ENCODE measurements at places on chromosomes 4 and X.

GRCh38 chr4:54840992-54841768 lies 183.4 kb downstream of the KIT start:
- peak; percentile 19 for DNase-seq

- no peak for DNase-seq
Observed at GRCh38 chrX:130702867-130703707, 199.9 kb downstream of the ENOX2 start.

DNA sequence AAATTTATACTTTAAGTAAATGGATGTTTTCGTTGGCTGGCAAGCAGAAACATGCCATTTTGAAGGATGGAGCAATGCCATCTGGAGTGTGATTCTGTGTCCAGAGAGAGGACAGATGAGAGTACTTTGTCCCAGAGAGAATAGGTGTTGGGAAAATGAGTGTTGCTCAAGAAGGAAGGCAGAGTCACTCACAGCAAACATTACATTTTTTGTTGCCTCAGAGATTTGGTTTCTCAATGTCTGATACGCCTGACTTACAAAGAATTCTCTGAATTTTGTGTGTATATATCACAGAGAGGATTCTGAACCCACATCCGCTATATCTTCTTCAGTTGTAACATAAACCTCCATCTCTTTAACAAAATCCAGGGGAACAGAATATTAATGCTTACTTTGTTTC lies 102.8 kb upstream of the PCDH18 start:
- no peak for DNase-seq

- DNase-seq, result no peak
Observed at GRCh38 chr4:163542275-163542674, 47.8 kb downstream of the TMA16 start.

- peak; percentile 13 for DNase-seq
Observed at GRCh38 chr4:173834151-173834550, 304.1 kb upstream of the HAND2 start.

- no peak for DNase-seq
Observed at GRCh38 chr4:27272217-27272616, 411.6 kb downstream of the STIM2 start.

- no peak for DNase-seq
Observed at GRCh38 chr4:13990596-13991589, 363.4 kb upstream of the BOD1L1 start.

GRCh38 chrX:1452516-1453394 lies at the start of gene ASMTL:
ASMTL (minus strand) TSS chrX:1452909; CDS start chrX:1452840, 69 bp downstream.
- peak; percentile 100 for DNase-seq

- no peak for DNase-seq
Observed at GRCh38 chr4:37236165-37236564, 8.4 kb upstream of the NWD2 start.

- no peak for DNase-seq
Observed at GRCh38 chr4:52617336-52618020, 41.6 kb downstream of the USP46 start.

Data from suppressor macrophage (primary cell).